Stimulated activated CD4-positive, alpha-beta T cell treated with anti-CD3 and anti-CD28 coated beads, Interleukin-1b, Interleukin-23, amount 100 ng/mL, for 4 hours (primary cell): ENCODE measurements at places on chromosomes 4 and X.

DNA sequence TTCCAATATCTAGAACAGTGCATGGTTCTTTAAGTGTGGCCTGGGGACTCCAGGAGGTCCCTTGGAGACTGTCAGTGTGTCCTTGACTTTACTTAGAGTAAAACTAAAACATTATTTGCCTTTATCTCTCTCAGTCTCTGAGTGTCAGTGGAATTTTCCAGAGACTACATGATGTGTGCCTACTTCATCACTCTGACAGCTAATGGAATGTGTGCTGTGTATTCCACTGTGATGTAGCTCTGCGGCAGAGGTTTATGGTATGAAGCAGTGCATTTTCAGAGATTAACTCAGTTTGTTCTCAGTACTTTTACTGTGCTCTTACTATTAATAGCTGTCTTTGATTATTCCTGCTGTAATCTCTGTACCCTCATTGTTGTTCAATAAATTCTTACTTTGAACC lies 85.6 kb downstream of the MANBA start:
- DNase-seq, result no peak

DNA sequence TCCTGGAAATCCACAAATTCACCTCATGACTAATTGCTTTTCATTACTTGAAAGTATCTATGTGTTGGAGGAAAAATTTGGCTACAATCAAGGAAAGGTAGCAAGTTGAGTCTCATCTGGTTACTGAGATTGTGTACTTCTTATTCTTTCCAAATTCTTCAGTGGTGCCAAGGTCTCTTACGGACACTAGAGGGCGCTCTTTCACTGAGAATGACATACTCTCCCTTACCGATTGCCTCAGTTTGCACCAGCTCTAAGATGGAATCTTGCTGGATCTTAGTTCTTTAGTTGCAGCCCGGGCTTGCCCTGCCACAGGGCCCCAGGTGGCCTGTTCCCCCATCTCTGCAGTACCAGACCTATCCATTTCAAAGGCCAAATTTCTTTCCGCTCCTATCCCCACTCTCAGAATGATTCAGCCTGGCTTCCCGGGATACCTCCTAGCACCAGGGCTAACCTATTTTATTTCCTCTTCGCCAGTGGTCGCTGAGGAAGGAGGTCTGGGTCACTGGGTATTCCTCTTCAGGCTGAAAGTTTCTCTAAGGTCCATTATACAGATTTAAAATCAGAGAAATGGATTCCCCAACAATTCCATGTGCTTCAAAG lies 24.6 kb upstream of the GPR50 start:
- DNase-seq, result no peak

DNA sequence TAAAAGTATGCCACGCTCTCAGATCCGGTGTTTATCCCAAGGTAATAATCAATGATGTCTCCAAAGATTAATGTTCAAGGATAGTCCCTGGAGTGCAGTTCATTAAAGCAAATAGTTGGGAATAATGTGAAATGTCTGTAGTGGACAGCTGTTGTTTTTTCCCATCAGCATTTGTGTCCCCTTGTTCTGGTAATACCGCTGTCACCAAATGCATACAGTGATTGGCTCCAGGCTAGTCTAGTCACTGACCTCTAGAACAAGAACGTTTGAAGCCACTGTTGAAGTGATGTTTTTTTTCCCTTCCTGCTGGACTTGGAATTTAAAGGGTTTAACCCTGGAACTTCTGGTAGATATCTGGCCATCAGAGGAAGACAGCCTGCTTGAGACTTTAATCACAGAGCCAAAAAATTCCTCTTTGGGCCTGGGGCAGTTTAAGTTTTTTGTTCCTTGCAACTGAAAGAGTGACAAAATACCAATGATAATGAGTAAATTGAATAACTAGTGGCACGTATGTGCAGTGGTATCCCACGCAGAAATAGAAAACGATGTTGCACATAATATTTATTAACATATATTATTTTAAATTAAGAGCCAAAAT lies 30.6 kb downstream of the HSD17B11 start:
- DNase-seq, result no peak

DNA sequence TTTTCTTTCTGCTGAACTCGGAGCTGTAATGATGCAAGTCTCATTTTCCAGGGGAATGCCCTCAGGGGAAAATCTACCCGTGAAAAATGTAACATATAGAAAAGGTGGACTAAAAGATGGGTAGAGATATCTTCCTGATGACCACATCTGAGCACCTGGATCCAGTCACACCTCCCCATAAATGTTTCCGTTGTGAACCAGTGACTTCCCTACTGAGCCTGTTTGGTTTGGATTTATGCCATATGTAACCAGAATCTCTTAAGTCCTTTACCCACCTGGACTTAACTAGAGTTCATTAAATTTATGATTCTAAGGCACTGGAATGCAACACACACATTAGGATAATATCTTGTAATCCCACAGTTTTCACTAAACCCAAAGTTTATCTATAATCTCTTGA lies 171.1 kb downstream of the ZNF330 start:
- no peak for DNase-seq

- no peak for DNase-seq
These were observed 178.4 kb upstream of the GPR101 start for GRCh38 chrX:137212078-137212632.

DNA sequence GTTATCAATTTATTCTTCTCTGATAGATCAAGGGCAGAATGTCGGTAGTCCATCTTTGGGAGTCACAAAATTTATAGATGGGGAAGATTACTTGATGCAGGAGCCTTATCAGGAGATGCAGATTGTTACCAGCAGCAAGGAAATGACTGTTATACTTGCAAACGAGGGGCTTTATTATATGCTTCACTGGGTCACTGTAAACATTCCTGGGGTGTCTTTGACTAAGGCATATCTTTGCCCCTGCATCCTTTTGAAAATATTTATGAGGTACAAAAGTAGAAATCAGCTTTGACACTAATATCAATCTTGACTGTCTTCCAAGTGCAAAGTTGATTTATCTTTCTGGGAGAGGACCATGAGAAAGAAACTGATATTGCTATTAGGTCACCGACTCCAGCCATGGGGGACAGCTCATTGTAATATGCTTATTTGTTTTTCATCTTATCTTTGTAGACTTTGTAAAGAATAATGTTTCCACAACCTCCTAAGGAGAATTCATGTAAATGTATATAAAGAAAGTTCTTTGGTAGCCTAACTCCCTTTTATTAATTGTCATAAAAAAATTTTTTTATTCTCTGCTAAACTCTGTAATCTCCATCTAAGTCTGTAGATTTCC lies 177.3 kb upstream of the EMCN start:
- DNase-seq, result no peak

- no peak for DNase-seq
These were observed 152.0 kb upstream of the EDNRA start for GRCh38 chr4:147328756-147329446.

DNA sequence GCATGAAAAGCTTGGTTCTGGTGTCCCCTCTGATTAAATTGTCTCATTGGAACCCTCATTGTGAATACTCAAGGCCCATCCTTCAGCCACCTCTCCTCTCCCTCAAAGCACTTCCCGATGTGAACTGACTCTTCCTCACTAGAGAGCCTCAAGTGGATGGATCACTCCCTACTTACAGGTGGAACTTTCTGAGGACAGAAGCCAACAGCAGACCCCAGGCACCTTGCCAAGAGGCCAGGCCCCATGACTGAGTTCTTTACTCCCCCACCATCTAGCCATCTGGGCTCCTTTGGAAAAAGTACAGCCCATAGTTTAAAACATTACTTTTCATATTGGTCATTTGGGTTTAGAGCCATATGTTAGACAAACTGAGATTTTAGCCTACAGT lies 224.1 kb downstream of the SHROOM3 start:
- DNase-seq, result no peak

- DNase-seq, result no peak
These were observed 691 bp downstream of the SCARB2 start for GRCh38 chr4:76212851-76213414.

GRCh38 chr4:24007860-24008261 lies 118.0 kb upstream of the PPARGC1A start:
- no peak for DNase-seq

GRCh38 chr4:40196724-40197281 lies at the start of gene RHOH:
Gene RHOH (plus strand): TSS chr4:40197031. CDS start chr4:40243387, 46,356 bp downstream.
- DNase-seq, result peak; percentile 48

DNA sequence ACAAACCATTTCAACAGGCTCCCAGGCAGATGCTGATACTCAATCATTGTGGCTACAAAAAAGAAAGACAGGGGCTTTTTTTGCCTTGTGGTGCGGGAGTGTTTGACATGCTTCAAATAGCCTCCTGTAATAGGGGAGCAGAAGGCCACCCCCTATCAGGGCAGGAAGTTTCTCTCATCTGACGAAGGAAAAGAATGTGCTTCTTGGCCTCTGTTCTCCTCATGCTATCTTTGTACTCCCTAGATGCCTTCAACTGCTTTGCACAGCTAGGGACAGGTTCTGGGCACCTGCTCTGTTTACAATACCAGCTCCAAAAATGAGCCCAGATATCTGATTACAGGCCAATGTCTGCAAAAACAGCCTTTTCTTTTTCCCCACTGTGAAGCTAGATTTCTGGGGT lies 391.1 kb downstream of the STIM2 start:
- DNase-seq, result no peak

- DNase-seq, result no peak
These were observed at the start of gene HTRA3 for GRCh38 chr4:8269535-8270417. Gene HTRA3 (plus strand): TSS chr4:8269754. CDS start chr4:8269969, 215 bp downstream.

DNA sequence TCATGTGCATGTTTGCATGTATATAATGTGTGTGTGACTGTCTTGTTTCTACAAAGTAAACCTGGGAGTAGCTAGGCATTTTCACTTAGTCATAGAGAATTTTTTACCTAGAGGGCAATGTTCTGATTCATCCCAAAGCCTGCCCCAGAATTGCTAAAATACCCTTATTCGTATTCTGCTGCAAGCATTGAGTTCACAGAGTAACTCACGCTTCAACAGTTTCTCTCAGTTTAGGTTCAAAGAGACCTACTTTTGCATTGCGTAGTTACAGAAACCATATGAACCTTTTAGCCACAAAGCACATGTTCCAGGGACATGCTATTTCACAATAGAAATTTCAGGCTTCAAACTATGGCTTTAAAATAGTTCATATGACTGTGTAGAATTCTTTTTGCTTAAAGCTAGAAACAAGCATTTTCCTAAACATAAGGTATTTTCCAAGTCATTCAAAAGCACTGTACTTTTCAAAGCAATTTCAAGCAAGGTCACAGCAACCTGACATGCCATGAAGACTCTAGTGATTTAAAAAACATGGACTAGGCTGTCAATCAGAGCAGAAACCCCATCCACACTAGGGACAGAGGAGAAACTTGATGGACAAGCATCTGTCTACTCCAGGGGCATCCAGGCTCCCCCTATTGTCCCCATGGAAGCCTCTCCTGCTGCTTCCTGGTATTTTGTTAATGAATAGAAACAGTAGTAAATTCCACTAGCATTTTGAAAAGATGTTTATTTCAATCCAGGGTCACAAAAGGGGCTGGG lies 81.5 kb upstream of the MAPK10 start:
- no peak for DNase-seq

DNA sequence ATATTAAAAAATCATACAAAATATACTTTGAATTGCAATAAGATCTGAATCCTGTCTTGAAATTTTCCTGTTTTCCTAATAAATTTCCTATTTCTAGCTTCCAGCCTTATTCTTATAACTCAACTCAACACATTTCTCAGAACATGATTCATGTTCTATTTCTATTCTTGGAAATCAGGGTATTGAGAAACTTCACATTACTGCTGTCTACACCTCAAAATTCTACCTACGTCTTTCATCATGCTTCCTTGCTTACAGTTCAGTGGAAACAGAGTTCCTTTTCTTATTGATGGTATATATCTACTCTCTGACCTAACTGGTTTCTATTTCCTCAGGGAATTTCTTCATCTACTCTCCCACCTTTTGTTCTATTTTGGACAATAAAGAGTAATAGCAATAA lies 2139.0 kb downstream of the ARAP2 start:
- DNase-seq, result no peak

DNA sequence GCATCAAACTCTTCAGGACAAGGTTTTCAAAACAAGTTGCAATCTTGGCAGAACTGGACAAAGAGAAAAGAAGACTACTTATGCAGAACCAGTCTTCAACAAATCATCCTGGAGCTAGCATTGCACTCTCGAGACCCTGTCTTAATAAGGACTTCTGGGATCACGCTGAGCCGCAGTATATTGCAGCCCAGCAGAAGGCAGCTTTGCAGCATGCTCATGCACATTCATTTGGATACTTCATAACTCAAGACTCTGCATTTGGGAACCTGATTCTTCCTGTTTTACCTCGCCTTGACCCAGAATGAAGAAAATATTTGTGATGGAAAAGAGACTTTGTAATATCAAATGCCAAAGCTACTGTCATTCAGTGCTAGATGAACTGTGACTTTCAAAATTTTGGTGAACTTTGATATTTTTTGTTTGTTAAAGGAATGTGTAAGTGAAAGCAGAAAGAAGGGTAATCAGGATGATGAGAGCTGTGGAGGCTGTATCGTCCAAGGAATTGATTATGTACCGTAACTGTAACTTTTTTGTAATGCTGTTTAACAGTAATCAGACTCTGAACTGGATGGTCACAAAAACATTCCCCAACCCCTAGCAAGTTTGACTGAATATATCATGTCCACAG lies 27.2 kb downstream of the HSPA4L start:
- DNase-seq, result no peak

GRCh38 chr4:9143421-9144080 lies 26.7 kb upstream of the FAM90A26 start:
- DNase-seq, result no peak

- DNase-seq, result no peak
These were observed 921.7 kb upstream of the EPHA5 start for GRCh38 chr4:66591968-66592367.

GRCh38 chrX:15947648-15948317 lies 93.2 kb upstream of the AP1S2 start:
- DNase-seq, result no peak

- DNase-seq, result no peak
These were observed 18.3 kb downstream of the SORBS2 start for GRCh38 chr4:185793716-185794115.

DNA sequence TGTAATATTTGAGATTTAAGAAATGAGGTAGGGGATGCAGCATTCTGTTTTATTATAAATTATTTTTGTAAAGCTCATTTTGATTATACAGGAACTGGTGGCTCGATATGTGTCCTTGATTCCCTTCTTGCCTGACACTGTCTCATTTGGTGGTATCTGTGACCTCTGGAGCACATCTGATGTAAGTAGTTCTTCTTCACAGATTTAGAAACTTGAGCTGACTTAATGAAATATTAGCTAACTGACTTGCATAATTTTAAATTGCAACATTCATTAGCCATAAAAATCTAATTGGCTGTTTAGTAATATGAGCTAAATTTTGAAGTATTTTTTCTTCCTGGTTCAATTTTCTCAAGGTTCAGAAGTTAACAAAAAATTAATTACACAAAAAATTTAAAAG lies 69.1 kb downstream of the FBXL5 start:
- DNase-seq, result no peak

GRCh38 chr4:185210102-185210981 lies 944 bp downstream of the SNX25 start:
- DNase-seq, result peak; percentile 28

DNA sequence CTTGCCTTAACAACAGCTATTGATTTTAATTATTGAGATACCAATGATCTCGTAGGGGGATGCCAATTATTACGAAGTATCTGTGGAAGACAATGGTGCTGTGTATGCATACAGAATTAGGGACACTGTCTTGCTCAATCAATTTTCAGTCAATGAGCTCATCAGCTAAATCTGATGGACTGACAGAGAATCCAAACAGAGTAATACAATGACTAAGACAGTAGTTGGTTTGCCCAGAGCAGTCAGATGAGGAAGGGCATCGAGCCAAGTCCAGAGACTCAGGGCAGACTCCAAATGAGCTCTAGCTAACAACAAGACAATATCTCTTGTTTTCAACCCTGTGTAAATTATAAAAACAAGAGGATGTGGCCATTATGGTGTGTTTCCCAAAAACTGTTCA lies 14.7 kb upstream of the GSX2 start:
- DNase-seq, result no peak
